ENCODE measurements at places on chromosomes 6 and 20.

- DNase-seq: no peak
These were observed 535 bp downstream of the CCN5 start for GRCh38 chr20:44715499-44716308.

DNA sequence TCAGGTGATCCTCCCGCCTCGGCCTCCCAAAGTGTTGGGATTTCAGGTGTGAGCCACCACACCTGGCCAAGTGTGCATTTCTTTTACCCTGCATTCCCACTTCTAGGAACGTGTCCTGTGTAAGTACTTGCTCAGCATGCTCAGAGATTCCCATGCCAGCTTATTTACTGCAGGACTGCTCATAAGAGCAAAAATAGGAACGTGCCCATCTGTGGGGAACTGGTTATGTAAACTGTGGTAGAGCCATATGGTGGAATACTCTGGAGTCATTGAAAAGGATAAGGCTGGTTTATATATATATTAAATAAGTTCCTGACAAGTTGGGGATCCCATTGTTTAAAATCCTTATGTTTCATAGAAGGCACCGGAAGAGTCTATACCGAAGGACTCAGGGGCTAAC is 38.2 kb upstream of the FANCE start:
- DNase-seq: no peak

- no peak for DNase-seq
These were observed 23.3 kb downstream of the VEGFA start for GRCh38 chr6:43793154-43793874.

- DNase-seq: no peak
These were observed 383.7 kb downstream of the CENPW start for GRCh38 chr6:126723541-126724170.

- no peak for DNase-seq
These were observed 6.9 kb downstream of the VGLL2 start for GRCh38 chr6:117272032-117272866.

- no peak for DNase-seq
These were observed 13.3 kb upstream of the KCNK15 start for GRCh38 chr20:44732327-44732726.

All from GM13977 (cell line).